ENCODE measurements at places on chromosomes 6 and 20.

- no peak for DNase-seq
Observed at GRCh38 chr20:2687514-2687913, 5.1 kb upstream of the EBF4 start.

DNA sequence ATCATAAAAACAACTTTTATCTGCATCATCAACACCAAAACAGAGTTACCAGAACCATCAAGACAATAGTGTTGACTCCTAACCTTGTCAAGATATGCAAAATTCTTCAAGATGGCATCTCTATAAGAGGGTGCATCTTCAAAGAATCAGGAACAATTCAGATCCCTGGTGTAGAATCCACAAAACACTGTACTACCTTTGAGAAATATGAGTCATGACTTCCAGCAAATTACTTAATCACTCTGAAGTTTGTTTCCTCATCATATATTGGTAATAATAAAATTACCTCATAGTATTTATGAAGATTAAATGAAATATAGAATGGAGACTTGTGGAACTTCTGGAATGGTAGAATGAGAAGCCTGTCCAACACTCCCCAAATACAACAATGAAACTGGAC lies 221.3 kb upstream of the SUPT3H start:
- DNase-seq: no peak

- no peak for DNase-seq
Observed at GRCh38 chr20:49397525-49397924, 84.9 kb downstream of the KCNB1 start.

- DNase-seq: no peak
Observed at GRCh38 chr20:54468082-54468481, 7.3 kb upstream of the DOK5 start.

- DNase-seq: no peak
Observed at GRCh38 chr6:55174211-55175026, at the start of gene HCRTR2. Gene HCRTR2 (plus strand): TSS chr6:55174515. CDS start chr6:55174588, 73 bp downstream.

DNA sequence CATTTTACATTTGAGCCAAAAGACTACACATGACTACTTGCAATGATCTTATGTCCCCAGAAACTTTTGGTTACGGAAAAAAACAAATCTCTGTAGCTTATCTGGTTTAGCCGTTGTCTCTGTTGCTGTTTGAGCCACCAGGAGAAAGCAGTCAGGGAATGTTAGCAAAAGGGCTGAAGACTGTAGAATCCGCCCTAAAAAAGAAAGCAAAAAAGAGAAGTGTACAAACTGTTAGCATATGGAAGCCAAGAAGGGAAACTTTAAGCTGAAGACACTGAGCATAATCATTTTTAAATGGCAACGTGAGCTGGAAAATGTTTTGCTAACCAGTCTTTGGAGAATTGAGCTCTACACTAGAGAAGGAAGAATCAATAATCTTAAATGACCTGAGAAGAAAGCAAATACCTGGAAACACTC lies 69.9 kb upstream of the MYLIP start:
- DNase-seq: no peak

DNA sequence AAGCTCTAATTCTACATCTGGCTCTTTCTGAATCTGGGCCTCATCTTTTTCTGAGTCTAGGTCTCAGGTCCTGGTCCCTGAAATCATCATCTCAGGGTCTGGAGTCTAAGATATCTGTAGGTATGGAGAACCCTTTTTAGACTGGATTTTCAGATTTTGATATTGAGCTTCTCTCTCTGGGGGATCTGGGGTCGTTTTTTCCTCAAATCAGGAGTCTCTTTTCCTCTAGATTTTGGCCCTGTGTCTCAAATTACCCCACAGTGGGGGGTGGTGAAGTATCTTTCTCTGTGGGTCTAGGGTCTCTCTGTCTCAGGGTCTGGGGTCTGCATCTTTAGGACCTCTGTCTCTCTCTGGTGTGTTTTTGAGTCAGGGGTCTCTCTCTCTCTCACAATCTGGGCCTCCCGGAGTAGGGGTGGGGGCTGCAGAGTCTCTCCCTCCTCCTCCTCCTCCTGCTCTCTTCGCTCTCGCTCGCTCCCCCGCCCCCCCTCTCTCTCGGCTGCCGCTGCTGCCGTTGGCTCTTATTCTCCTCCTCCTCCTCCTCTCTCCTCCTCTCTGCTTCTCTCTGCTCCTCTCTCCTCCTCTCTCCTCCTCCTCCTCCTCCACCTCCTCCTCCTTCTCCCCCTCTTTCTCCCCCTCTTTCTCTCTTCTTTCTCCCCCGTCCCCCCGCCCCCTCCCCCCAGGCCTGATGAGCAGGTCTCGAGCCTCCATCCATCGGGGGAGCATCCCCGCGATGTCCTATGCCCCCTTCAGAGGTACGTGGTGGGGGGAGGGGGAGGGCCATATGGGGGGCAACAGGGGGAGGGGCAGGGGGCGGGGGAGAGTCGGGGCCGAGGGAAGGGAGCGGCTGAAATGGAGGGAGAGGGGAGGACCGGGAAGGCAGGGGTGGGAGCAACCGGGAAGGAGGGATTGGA lies at the start of gene SYNGAP1:
Gene SYNGAP1, plus strand, starts transcription at position 486 of the 911 bp plus-strand sequence. Its CDS starts 200 bp downstream, at position 686.
- DNase-seq: no peak

DNA sequence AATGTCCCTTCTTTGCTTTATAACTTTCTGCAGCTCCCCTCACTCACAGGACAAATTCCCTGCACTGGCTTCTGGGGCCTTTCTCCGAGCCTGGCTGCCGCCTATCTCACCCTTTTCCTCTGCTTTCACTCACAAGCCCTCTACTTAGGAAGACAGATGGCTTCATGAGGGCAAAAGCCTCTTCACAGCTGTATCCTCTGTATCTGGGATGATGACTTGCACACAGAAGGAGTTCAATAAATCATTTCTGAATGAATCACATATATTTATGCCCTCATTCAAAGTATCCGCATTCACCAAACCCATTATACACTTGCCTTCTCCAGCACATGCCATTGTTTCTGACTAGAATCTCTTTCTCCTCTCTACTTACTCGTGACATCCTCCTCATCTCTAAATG lies 159.0 kb upstream of the RIPOR2 start:
- no peak for DNase-seq

- DNase-seq: peak; percentile 50
Observed at GRCh38 chr6:111973118-111973761, 80.7 kb upstream of the CCN6 start.

- DNase-seq: no peak
Observed at GRCh38 chr6:163008626-163009025, 280.9 kb downstream of the PACRG start.

DNA sequence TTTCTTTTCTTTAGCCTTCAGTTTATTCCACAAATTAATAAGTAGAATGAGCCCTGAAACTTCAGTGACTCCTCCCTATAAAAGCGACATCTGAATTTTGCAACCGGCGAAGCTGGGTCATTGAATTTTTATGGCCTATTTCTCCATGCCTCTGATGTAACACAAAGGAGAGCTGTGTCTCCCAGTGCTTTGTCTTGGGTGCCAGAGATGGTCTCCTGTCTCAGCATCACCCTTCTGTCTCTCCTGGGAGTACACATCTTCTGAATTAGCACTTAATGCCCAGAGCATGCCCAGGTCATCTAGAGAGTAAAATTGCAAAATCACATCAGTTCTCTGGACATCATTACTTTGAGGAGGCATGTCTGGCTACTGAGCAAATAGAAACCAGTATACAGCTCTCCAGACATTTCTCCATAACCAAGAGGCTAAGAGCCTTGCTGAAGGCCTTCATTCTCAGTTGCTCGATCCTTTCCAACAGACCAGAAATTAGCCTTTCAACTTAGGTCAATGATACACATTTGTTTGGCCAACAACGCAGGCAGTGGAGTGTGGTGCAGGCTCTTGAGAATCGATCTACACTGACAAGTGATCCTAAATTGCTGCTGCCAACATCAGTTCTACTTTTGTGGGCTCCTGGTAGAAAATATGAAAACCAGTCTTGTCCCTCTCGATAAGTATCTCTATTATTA lies 176.0 kb upstream of the FOXQ1 start:
- DNase-seq: no peak

- no peak for DNase-seq
Observed at GRCh38 chr6:154479771-154480639, 30.5 kb downstream of the CNKSR3 start.

DNA sequence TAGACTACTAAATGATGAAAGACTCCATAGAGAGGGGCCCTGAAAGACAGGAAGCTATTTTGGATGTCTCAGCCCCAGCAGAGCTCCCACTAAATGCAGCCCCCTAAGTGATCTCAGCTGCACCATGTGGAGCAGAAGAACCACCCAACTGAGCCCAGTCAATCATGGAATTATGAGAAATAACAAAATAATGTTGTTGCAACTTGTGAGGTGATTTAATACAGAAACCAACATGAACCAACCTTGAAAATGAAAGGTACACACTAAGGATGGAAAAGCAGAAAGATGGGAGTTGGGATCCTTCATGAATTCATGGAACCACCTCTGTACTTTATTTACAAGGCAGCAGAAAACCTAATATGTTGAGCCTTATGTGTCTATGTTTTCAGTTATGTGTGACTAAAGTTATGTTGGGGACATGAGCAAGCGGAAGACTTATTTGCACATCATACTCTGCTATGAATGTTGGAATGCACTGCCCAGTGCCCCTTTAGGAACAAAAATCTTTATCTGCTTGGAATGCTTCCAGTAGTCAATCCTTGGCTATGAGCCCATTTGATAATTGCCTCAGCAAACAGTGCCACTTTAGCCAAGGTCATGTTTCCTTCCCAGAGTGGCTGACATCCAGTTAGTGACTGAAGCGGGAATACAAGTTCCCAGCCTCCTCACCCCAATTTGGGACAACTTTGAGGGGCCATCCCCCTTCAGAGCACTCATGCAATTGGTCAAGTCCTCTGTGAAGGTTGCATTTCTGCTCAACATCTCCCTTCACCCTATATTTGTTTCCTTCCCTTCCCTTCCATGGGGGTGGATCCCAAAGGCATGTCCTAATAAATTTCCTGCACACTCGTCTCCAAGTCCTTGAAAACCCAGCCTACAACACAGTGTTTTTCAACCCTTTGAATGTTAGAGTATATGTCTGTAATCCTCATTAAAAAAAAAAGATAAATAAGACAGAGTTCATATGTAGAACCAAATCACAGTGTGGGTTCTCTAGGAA lies 18.4 kb downstream of the TP53RK start:
- DNase-seq: no peak

- no peak for DNase-seq
Observed at GRCh38 chr6:125233202-125233601, 68.6 kb downstream of the HDDC2 start.

GRCh38 chr6:105821777-105822176 lies 264.4 kb upstream of the PRDM1 start:
- DNase-seq: no peak

- no peak for DNase-seq
Observed at GRCh38 chr20:3908667-3909066, 19.5 kb downstream of the PANK2 start.

DNA sequence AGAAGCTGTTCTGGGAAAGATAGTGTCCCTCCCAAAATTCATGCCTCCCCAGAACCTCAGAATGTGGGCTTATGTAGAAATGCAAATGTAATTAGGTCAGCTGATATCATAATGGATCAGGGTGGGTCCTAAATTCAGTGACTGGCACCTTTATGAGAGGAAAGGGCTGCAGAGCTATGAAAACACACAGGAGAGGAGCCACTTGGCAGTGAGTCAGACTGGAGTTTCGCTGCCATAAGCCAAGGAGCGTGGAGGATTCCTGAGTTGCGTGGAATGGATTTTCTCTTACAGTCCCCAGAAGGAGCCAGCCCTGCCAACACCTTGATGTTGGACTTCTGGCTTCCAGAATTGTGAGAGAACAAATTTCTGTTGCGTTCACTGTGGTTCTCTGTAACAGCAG lies 249.8 kb upstream of the PMEPA1 start:
- no peak for DNase-seq

DNA sequence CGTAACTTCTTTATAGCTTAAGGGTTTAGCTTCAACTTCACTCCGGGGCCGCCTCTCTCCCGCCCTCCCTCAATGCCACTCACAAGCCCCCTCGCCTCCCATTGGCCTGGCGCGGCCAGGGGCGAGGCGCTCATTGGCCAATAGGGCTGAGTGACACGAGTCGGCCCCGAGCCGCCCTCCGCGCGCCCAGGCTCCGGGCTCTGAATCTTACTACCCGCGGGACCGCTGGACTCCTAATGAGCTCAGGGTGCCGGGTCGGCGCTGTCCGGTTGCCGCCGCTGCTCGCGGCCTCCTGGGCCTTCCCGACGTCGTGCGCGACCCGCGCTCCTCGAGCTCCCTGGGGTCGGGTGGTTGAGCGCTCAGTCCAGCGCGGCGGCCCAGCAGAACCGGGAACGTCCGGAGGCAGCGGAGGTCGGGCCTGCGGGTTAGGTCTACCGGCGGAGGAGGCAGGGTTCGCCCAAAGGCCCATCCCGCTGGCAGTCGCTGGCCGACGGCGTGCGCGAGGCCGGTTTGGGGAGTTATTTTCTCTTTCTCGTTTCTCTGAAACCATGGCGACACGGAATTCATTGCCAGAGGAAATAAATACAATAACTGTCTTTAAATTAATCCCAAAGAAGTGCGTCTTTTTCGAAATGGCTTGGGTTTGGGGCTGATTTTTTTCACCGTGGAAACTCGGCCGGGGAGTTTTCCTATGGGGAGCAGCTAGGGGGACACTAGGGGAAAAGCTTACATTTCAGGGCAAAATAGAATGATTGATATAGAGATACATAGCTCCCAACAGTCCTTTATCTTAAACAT lies at the start of gene SIM1:
Gene SIM1, minus strand, starts transcription at position 19 of the 798 bp plus-strand sequence. CDS start 1,453 bp downstream, outside the sequence.
- no peak for DNase-seq

DNA sequence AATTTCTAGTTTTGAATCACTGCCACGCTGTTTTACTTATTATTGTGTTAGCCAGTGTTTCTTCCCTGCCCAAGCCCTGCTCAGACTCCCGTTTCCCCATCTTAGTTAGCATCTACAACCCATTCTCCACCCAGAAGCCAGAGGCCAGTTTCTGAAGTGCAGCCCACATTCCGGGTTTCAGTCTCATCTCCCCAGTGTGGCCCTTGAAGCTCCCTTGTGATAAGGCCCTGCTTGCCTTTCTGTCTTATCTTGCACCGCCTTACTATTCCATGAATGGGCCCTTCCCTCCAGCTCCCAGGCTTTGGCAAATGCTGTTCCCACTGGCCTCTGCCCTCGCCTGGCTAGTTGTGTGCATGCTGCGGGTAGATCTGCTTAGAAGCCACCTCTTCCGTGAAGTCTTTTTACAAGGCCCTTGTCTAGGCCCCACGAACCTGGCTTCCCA lies 41.1 kb downstream of the TOX2 start:
- DNase-seq: no peak

GRCh38 chr20:64037498-64038213 lies 1.7 kb downstream of the C20orf204 start:
- DNase-seq: no peak

DNA sequence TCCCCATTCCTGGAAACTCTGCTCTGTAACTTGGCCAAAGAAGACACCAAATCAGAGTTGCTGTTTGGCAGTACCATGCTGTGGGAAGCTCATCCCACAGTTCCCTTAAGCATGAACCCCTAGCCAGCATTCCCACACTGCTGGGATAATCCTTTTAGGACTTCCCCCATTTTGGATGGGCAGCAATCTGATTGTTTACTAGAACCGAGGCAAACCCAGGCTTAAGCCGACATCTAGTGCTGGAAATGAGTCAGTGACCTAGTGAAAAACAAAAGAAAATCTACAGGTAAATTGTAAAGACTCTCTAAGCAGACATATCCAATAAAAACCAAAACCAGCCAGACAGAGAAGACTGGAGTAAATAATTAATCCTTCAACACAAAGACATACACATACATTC lies 5.2 kb downstream of the DNAH8 start:
- DNase-seq: no peak
